Amygdala (tissue), 56 donors: ENCODE measurements at places on chromosomes 11 and 22.

DNA sequence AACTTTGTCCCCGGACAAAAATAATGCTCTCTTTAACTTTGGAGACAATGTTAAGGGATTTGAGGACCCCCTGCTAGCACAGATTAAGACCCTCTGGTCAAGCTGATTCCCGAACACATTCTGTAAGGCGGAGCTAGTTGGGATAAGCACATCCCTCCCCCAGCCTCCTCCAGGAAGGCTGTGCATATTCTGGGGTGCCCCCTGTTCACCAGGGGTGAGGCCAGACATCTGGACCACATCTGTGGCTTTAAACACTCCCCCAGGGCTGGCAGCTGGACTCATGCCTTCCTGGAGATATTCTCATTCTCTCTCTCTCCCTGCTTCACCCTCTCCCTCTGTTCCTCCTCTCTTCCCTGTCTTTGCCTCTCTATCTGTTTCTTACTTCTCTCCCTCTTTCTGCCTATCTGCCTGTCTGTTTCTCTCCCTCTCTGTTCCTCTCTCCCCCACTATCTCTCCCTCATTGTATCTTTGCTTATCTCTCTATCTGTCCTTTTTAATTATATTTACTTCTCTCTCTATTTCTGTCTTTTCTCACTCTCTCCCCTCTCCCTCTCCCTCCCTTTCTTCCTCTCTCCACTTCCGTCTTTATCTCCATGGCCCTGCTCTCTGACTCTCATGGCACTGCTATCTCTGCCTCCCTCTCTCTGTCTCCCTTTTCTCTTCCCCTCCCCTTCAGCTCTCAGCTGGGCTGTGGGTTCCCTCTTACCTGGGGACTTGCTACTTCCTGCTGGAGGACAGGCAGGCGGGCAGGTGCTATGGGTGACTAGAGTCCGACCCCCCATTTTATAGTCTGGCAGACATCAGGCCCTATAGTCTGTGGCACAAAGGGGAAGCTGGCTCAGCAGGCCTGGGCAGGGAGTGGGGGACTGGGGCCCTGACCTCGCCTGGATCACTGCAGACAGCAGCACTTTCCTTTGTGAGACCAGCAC, at the start of gene CRYBB1:
Gene CRYBB1, minus strand, starts transcription at position 757 of the 929 bp plus-strand sequence. CDS start 1,708 bp downstream, outside the sequence.
- DNase-seq = peak; percentile 10

DNA sequence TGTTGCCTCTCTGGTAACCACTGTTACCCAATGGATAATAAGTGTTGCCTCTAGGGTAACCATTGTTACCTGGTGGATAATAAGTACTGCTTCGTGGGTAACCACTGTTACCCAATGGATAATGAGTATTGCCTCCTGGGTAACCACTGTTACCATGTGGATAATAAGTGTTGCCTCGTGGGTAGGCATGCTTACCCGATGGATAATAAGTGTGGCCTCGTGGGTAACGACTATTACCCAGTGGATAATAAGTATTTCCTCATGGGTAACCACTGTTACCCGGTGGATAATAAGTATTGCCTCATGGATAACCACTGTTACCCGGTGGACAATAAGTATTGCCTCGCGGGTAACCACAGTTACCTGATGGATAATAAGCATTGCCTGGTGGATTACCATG, 13.8 kb upstream of the NXPE4 start:
- DNase-seq = no peak

DNA sequence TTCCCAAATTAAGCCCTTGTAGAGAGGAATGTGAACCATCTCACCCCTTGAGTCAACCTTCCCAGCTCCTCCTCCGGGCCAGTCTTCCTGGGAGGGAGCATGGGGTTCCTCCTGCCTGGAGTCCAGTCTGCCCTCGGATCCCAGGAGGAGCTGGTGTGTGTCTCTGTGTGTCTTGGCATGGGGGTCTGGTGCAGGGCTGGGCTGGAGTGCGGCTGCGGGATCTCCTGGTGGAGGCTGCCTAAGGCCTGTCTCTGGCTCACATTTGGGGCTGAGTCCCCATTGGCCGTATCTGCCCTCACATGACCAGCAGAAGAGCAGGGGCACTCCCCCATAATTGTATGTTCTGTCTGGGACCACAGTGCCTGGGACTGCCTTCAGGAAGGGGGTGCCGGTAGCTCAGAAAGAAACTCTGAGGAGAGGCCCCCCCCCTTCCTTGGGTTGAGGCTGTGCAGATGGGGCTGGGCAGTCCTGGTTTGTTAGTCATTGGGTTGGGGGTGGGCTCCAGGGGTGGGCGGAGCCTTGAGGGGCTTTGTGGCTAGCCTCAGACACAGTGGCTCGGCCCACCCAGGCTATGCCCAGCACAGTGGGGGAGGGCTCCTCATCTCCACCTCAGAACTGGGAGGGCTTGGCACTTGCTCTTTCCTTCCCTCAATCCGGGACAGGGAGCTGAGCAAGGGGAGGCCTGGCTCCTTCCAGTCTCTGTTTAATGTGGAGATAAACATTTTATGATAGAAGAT, 2.9 kb downstream of the C1QTNF5 start:
- DNase-seq = no peak

GRCh38 chr11:111586388-111586831, 15.8 kb upstream of the SIK2 start:
- DNase-seq = no peak

- no peak for DNase-seq
Observed at GRCh38 chr11:47916361-47916841, 64.0 kb upstream of the PTPRJ start.

DNA sequence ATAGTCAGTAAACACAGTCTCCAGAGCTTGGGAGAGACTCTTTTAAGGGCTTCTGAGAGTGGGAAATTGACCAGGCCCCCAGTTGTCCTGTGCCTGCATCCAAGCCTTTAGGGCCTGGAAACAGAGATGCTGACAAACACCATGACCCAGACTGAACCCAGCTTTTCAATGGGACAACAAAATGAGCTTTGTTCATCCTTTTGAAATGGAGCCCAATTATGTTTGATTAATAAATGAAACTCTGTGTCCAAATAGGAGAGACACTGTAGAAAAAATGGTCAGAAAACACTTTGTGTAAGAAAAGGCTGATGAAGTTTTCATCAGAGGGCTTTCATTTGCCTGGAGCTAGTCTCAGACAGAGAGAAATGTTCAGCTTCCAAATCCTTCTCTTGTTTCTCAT, 146.0 kb downstream of the RRAS2 start:
- no peak for DNase-seq

DNA sequence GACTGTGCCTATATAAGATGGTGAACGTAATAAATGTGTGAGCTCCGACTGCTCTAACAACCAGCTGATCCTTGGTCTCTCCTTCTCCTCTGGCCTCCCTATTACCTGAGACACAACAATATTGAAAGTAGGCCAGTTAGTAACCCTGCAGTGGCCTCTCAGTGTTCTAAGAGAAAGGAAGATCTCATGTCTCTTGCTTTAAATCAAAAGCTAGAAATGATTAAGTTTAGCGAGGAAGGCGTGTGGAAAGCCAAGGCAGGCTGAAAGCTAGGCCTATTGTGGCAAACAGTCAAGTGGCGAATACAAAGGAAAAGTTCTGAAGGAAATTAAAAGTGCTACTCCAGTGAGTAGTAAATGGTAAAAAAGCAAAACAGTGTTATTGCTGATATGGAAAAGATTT, 39.5 kb downstream of the HIPK3 start:
- no peak for DNase-seq

- DNase-seq = no peak
Observed at GRCh38 chr11:60774726-60775125, 10.4 kb upstream of the MS4A10 start.

- DNase-seq = no peak
Observed at GRCh38 chr11:26960281-26960680, 33.6 kb upstream of the FIBIN start.

DNA sequence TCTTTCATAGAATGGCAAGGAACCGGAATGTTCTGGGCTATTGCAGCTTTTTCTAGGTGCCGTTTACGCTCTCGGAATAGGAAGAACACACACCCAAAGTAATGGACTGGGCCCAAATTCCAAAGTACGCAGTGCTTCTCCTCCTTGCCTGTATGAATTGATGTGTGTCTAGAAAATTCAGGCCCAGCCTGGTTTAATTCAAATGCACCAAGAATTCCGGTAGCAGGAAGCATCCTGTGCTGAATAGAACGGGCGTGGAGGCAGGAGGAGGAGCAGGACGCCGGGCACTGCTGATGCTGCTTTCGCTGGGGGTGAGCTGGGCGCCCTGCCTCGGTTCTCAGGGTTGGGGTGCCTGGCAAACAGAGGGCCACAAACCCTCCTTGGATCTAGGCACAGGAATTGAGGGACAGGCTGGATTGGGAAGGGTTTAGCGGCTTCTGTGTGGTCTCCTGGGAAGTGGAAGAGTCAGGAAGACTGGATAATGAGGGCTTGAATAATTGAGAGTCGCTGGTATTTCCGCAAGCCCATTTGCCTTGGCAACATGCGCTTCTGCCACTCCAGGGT, 2.0 kb downstream of the PARVB start:
- no peak for DNase-seq

DNA sequence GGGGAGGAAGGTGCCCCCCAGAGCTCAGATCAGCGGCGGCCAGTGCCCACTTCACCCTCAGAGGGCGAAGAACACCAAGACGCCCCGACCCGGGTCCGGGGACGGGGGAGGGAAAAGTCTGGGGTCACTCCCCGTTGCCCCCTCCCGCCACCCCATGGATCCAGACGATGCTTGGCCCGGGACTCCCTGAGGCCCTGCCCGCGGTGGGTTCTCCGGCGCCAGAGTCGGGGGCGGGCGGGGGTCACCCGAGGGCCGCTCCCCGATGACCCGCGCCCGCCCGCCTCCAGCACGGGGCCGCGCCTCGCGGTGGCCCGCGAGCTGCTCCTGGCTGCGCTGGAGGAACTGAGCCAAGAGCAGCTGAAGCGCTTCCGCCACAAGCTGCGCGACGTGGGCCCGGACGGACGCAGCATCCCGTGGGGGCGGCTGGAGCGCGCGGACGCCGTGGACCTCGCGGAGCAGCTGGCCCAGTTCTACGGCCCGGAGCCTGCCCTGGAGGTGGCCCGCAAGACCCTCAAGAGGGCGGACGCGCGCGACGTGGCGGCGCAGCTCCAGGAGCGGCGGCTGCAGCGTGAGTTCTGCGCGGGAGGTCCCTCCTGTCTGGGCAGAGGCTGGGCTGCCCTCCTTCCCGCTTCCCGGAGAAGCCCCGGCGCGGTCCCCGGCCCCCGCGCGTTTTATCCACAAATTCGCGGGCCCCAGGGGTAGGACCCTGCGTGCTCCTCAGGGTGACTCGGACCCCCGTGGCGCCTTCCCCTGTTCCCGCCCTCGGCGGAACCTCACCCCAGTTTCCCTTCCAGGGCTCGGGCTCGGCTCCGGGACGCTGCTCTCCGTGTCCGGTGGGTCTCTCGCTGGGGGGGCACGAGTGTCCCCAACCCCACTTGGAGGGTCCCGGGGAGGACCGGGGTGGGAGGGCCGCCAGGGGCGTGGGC, 1.1 kb downstream of the NLRP6 start:
- no peak for DNase-seq

GRCh38 chr11:106076171-106076918, 802 bp downstream of the KBTBD3 start:
- DNase-seq = no peak

- DNase-seq = no peak
Observed at GRCh38 chr22:46359362-46359761, 23.8 kb downstream of the TRMU start.

DNA sequence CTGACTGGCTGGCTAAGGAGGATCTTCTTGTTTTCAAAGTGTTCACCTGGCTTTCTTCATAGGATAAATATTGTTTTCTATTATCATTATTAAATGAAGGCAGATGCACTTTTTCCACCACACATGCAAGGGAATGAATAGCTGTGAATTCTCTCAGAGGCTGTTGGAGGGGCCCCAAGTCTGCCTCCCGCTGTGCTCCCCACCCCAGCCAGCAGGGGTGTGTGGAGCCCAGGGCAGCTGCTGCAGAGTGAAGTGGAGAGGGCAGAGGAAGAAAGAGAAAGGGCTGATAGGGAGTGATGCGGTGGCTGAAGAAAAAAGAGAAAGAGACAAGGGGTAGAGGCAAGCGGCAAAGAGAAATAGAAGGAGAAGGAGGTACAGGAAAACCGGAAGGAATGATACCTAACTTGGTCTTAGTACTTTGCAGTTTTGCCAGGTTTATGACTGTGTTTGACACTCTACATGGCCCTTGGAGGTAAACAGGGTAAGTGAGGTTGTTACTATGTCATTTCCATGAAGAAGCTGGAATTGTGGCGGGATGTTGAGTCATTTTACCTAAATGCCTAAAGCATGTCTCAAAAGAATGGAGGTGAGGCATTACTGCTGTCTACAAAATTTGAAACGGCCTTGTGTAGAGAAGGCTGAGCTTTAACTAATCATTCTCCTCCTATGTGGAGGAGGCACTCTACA, 145.7 kb upstream of the B3GAT1 start:
- DNase-seq = no peak

- DNase-seq = no peak
Observed at GRCh38 chr11:2716376-2717095, 16.7 kb upstream of the KCNQ1OT1 start.

DNA sequence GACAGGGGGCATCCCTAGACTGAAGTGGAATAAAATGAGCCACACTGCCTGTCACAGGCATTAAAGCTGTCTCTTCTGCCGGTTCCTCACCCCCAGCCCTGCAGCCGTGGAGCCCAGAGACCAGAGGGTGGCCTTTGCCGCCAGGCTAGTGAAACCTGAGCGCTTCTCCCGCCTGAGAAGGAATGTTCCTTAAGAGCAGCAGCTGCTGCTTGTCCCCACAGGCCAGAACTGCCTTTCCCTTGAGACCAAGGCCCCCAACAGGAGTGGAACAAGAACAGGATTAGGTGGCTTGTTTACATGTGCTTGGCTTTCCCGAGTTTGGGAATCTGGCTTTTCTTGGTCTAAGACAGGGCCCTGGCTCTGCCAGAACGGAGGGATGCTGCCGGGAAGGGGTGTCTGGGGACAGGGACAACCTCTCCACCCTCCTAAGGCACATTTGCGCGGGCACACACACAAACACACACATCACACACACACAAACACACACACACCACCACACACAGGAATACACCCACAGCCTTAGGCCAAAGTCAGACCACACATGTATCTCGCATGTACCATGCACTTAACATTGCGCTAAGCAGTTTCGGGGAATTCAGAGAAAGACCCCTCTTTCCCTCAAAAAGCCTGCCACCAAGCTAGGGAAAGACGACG, 91.8 kb downstream of the FEZ1 start:
- no peak for DNase-seq

DNA sequence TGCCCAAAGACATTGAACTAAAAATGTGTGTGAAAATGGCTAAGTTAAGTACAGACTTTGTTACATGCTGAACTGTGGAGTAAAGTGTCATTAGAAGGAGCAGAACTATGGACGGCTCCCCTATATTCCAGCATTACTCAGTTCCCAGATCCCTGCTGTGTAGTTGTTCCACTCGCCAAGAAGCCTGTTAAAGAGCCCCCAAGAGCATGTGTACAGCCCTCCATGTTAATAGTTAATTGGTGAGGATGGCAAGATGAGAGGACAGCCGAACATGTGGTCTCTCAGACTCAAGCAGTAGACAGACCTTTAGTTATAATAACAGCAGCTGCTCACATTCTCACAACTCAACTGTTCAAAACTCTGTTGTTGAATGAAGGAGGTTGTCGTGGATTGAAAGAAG, 127.4 kb downstream of the ELP4 start:
- DNase-seq = no peak

DNA sequence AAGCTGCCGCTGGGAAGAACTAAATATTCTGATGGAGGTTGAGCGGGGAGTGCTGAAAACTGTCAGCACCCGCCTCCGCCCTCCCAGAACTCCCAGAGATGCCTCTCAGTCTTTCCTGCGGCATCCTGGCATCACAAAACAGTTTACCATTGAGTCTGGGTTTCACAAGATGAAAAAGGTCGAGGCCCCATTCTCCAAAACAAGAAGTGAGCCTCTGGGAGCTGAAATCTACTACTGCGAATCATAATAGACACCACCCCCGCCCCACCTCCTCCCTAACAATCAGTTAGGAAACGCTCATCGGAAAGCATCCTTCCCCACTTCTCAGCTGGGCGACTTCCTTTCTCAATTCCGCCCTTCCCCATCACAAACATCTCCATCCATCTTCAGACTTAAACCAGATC, 1.0 kb downstream of the SUN2 start:
- no peak for DNase-seq
